ENCODE measurements at places on chromosomes 2 and 18.
A peak's percentile ranks its signal among the peaks of the same experiment; 100 is the strongest.

DNA sequence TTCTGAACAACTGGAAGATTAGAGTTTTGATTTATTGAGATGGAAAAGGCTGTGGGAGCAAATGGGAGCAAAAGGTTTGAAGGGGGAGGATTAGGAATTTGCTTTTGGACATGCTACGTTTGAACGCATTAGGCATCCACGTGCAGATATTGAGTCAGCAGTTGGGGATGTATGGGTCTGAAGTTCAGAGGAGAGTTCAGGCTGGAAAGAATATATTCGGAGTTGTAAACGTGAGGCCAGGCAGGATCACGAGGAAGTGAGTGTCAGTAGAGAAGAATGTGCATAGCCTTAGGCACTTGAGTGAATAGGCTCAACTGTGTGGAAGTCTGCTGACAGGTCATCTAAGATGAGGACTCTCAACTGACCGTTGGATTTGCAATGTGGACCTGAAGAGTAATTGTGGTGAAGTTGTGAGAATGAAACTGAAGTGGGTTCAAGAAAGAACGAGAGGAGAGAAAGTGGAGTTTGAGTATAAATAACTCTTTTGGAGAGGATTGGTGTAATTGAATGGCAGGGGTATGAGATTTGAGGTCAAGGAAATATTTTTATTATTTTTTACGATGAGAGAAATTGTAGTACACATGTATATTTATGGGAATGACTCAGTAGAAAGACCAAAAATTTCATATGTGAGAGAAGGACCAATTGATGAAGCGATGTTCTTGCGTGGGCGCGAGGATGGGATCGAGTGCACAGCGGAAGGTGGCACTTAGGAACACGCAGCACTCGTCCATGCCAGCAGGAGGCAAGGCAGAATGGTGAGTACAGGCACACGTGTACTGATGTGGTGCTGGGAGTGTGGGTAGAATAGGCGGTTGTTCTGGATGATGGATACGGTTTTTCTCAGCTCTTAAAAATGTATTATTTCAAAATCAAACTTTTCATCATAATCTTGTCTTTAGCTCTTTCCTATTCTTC is 40.5 kb upstream of the POLE4 start:
- peak; percentile 65 for DNase-seq

DNA sequence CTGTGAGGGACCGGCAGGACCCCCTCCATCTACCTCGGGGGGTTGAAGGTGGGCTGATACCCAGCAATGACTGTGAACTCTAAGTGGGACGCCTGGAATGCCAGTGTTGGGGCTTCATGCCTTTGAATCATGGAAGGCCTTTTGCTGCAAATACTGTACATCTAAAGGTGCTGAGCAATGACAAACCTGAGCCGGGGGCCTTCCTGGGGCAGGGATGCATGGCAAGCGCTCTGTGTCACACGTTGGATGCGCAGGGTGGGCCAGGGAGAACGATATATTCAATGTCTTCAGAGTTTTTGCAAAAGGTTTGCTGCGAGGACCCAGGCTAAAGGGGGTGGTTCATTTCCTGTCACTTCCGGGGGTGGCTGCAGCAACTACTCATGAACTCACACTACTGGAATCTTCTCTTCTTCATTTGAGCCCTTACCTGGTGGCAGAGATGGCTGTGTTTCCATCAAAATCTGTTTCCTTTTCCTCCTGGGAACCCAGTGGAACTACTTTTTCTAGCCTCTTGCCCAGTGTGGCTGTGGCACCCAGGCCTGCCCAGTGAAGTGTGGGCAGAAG is 24.1 kb upstream of the INHBB start:
- no peak for DNase-seq

DNA sequence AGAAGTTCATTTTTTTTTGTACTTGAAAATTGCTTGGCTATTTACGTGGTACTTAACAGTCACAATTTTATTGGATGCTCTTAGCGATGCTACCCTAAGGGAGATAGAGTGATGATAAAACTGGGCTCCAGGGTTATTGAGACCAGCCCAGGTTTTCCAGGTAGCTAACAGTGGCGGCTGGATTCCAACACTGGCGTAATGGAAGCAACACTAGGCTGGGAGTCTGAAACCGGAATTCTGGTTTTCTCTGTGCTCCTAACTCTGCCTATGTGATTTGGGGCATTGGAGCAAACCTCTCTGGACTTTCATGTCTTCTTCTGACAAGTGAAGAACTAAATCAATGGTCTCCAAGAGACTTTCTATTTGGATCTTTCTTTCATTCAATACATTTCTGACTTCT is 9.4 kb upstream of the GALNT14 start:
- no peak for DNase-seq

- DNase-seq = no peak
These were observed 14.1 kb downstream of the SATB2 start for GRCh38 chr2:199443589-199444130.

DNA sequence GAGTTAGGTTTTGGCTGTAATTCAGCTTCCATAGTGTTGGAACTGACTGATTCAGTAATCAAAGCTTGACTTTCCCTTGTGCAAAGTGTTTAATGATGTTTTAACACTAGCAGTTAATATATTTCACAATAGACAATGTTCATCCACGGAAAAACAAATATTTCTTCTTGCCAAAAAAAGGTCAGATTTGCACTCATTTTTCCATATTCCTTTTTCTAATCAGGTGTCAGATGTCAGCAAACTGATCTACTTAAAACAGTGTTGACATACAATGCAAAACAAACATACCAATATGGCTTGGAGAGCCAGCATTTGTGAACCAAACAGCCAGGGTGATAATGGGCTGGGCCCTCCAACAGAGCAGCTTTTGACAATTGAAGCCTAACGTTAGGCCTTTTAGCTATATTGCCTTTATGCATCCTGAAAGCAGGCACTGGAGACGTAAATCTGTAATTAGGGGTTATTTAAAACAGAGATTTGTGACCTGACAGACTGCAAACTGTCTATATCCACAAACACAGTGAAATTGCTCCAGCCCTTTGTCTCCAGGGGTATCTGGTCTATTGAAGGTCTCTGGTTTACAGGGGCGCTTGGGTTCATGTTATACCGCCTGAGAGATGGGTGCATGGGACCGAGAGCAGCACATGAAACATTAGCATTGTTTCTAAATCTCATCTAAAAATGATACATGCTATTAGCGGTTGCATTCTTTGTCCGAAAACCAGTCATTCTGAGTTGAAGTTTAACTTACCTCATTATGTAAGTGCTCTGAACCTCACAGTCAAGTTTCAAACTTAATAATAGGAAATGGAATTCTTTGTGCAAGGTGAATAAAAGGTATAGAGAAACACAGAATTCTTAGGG is 7.1 kb upstream of the CDCA7 start:
- no peak for DNase-seq

DNA sequence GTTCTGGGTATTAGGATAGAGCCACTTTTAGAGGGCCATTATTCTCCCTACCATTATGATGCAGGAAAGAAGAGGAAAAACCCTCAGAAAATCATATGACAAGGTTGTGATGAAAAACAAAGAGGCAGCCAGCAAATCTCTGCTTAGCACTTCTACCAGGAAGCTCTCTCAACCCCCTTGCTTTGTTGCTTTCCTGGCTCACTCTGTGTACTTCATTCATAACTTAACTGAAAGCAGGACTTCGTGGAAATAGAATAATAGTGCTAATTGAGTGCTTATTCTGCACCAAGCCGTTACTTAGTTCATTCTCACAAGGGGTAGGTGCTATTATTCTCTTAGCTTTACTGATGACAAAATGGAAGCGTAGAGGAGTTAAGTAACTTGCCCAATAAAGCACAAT is 354.1 kb downstream of the HRH4 start:
- no peak for DNase-seq

Measured in RWPE2 (cell line).